ENCODE measurements at places on chromosomes 6 and 20. TPM values are rescaled to one million over a fixed set of nuclear protein-coding genes. Genes with fewer than 3 reads are reported as not detected.

- peak; percentile 46 for DNase-seq
Observed at GRCh38 chr6:166253281-166253681, 54.9 kb downstream of the PRR18 start.

- peak; percentile 87 for DNase-seq
Observed at GRCh38 chr20:41137614-41138474, 501 bp downstream of the PLCG1 start.

GRCh38 chr6:23280437-23280836 is 711.1 kb downstream of the HDGFL1 start:
- no peak for DNase-seq

- DNase-seq: no peak
Observed at GRCh38 chr6:89716532-89716931, 78.0 kb upstream of the LYRM2 start.

DNA sequence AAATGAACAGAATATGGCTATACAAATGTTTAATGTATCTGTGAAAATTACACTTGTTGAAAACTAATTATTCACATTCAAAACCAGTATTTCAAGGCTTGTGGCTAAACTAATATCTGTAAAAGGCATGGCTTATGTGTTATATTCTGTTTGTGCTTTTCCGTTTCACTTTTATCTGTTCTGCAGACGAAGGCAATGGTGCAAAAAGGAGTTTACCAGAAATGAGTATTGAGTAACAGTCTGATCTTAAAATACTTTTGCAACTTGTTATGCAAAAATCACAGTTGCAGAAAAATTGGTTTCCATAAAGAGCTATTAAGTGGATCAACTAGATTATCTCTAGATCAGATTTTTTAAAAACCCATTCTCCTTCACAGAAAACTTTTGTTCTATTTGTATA is 9.4 kb upstream of the STX11 start:
- DNase-seq: no peak

DNA sequence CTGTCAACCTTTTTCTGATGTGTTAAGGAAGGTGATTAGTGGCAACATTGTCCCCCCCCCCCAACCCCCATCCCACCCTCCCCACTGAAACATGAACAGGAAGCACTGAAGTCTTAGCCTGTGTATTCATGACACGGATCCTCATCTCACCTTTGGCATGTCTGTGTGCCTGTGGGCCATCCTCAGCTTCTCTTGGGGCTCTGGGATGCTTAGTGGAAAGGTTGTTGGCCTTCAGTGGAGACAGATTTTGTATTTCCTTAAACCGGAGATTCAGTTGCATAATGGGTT is 93.6 kb downstream of the RREB1 start:
- no peak for DNase-seq

GRCh38 chr6:170143401-170144150 is 147.3 kb downstream of the DLL1 start:
- DNase-seq: no peak

GRCh38 chr20:31474097-31474436 is 860 bp downstream of the DEFB124 start:
- no peak for DNase-seq

GPX6 gene
- total RNA-seq: not detected

HLA-DRB1 gene
- total RNA-seq: 25.9 TPM

GRCh38 chr6:134826889-134827737 is 122.8 kb downstream of the ALDH8A1 start:
- no peak for DNase-seq

ULBP1 gene
- 2.1 TPM for total RNA-seq

GRCh38 chr6:146498309-146498708 is 45.3 kb upstream of the RAB32 start:
- no peak for DNase-seq

DNA sequence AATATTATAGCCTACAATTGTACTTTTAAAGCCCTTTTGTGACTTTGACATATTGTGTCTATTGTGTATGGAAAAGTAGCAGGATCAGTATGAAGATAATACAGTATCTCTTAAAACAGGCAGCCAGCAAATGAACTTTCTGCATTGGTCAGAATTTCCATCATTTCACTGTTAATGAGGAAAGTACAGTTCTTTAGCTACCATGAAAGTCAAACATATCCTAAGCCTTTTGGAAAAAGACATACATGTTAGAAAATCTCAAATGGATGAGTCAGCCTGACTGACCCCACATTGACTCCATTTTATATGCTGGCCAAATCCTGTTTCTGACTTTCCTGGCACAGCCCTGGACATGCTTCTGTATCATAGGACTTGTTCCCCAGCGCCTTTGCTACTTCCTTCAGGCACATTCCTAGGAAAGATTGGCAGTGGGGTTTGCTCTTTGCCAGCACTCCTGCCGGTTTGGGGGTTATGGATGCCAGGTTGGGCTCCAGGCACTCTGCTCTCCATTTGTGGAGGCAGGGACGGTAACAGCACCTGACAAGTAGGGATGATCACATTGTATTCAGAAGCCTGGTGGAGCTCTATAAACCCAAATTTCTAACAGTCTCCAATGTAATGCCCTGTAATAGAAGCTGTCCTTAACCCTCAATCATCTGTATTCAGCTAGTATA is 43.7 kb downstream of the TOP1 start:
- DNase-seq: no peak

SEL1L2 gene
- total RNA-seq: not detected

DNA sequence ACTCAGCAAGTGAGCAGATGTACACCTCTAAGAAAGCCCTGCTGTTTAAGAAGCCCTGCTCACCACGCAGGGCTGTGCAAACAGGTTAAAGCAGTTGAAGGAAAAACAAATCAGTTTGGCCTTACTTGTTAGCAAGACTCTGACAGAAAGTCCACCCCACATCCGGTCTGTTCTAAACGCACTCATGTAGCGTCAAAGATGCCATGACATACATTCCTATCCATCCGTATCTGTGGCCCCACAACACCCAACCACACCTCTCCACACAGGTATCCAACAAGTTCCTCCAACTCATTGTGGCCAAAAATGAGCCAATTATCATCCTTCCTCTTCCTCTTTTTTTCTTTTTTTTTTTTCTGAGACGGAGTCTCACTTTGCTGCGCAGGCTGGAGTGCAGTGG is 22.8 kb upstream of the RAB22A start:
- no peak for DNase-seq

TAGAP gene
- total RNA-seq: not detected

- no peak for DNase-seq
Observed at GRCh38 chr6:39684790-39685488, 40.3 kb downstream of the KIF6 start.

SLC17A3 gene
- not detected for total RNA-seq
